Activated CD4-positive, alpha-beta T cell treated with anti-CD3 and anti-CD28 coated beads for 4 hours (primary cell): ENCODE measurements at places on chromosomes 6 and 20.
A peak's percentile ranks its signal among the peaks of the same experiment; 100 is the strongest.

- peak; percentile 77 for DNase-seq
Measured at GRCh38 chr20:41133709-41134361, 3.5 kb upstream of the PLCG1 start.

- DNase-seq: no peak
Measured at GRCh38 chr20:4427940-4428586, 293.6 kb upstream of the PRND start.

- no peak for DNase-seq
Measured at GRCh38 chr20:37295595-37295994, 6.1 kb downstream of the MANBAL start.

- DNase-seq: no peak
Measured at GRCh38 chr6:158086054-158086503, 82.0 kb downstream of the SERAC1 start.

DNA sequence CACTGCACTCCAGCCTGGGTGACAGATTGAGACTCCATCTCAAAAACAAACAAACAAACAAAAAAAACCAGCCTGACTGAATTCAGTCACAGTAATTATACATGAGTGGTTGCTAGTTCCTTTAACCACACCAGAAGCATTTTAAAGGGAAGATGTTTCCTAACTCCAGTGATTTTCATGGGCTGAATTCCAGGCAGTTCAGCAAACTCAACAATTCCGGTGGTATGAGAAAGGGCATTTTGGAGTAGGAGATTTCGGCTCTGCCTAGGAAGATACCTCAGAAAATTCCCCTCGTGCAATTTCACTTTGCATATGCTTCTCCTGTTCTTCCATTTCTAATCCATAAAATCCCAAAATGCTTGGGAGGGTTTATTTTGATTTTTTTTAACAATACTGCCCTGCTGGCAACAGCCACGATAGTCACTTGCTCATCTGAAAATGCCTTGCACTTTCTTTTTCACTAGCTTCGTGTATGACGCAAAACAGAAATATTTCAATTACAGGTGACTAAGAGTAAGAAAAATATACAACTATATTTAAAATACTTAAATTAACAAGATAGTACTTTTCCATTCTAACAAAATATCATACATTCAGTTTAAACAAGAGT is 48.3 kb upstream of the IPCEF1 start:
- DNase-seq: no peak

GRCh38 chr6:113876695-113877094 is 19.6 kb downstream of the MARCKS start:
- no peak for DNase-seq

GRCh38 chr6:132304891-132305305 is 96.4 kb downstream of the MOXD1 start:
- DNase-seq: no peak

GRCh38 chr6:57021086-57021720 is 25.3 kb upstream of the KIAA1586 start:
- no peak for DNase-seq

DNA sequence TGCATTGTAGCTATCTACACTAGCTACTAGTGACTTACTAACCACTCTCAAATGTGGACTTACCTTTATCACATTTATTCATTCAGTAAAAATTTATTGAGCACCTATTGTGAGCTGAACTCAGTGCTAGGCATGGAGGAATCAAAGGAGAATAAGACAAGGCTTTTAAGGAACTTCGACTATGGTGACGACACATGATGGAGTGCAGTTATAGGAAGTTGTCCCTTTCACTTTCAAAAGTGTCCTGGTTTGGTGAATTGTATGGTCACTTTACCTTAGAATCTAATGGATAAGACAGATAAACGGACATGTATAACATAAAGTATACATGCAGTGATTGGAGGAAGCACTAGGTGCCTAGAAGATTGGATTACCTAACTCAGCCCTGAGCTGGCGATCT is 4.3 kb downstream of the AKAP7 start:
- no peak for DNase-seq

DNA sequence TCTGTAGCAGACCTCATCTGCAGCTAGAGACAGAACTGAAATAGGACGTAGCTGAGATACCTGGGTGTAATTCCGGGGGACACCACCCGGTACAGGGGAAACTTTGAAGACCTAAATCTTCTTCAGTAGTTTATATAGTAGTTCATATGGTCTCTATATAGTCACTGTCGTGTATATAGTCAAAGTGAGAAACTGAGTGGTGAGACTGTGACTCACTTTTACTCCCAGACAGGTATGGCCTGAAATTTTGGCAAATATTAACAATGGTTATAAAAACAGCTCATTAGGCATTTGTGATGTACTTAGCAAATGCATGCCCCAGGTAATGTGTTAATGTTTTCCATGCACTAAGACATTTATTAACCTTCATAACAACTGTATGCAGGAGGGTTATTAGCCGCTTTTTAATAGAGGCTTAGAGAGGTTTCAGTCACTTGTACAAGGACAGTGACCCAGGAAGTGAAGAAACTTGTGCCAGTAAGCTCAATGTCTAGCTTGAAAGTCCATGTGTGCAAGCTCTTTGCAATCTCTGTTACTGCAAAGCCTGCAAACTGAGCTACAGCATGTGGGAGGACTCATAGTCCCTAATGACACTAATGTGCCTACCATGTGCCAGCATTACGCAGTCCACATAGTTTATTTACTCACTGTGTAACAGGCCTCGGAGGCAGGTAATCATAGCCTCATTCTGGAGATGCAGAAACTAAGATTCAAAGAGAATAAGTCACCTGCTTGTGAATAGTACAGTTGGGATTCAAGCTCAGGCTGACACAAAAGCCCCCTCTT is 165.4 kb upstream of the CHD6 start:
- DNase-seq: no peak
